Left ventricle myocardium inferior (tissue), 1 donor: ENCODE measurements at places on chromosomes 1 and 21. TPM values are rescaled to one million over a fixed set of nuclear protein-coding genes. Genes with fewer than 3 reads are reported as not detected.
A peak's percentile ranks its signal among the peaks of the same experiment; 100 is the strongest.

Gene SLC6A9
- total RNA-seq: 1.2 TPM

Gene RCSD1
- 42.7 TPM for total RNA-seq

Gene CASQ1
- 39.2 TPM for total RNA-seq

Gene S100A7A
- total RNA-seq: not detected

Gene TDRD5
- total RNA-seq: not detected

Gene CZIB
- total RNA-seq: 61.1 TPM

Gene ASAP3
- total RNA-seq: 44.4 TPM

Gene ERG
- total RNA-seq: 17.3 TPM

Gene ADGRB2
- total RNA-seq: 12.1 TPM

DNA sequence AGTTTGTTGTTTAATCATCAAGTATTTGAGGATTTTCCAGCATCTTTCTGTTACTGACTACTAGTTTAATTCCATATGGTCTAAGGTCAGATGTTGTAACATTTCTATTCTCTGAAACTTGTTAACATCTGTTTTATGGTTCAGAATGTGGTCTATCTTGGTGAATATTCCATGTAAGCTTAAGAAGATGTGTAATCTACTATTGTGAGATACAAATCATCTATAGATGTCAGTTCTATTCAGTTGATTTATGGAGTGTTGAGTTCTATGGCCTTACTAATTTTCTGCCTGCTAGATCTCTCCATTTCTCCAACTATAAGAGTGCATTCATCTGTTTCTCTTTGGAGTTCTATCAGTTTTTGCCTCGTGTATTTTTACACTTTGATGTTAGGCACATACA lies 31.5 kb downstream of the WARS2 start:
- DNase-seq: no peak

GRCh38 chr1:51240084-51240483 lies 4.0 kb downstream of the RNF11 start:
- DNase-seq: no peak

GRCh38 chr1:207302618-207303393 lies 18.7 kb upstream of the CD55 start:
- DNase-seq: no peak

GRCh38 chr1:181318858-181319235 lies 164.5 kb upstream of the CACNA1E start:
- no peak for DNase-seq

- DNase-seq: no peak
Measured at GRCh38 chr1:4770713-4771112, 116.3 kb downstream of the AJAP1 start.

DNA sequence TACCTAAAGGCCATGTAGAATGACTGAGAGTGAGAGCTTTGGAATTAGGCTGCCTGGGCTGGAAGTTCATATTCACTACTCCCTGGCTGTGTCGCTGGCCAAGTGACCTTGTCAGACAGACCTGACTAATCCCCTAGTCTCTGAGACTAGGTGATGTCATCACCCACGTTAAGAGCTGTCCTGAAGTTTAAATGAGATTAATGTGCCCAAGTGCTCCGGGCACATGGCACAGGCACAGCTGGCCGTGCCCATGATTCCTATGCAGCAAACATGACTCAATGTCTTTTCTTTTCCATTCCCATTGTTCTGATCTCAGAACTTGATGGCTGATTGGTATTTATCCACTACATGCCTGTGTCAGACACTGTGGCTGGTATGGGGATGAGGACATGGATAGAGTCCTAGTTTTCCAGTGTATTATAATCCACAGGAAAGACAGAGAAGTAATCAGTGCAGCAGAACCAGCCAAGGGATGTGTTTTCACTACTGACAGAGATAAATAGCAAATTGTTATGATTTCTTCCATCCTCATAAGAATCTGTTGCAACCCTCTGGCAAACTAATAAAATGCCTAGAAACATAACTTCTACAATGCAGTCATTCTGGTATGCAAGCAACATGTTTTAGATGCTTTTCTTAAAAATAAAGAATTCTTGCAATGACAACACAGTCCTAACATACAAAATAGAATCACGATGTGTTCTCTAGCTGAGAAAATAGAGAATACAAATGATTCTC lies 180.9 kb downstream of the PCP4 start:
- DNase-seq: no peak

DNA sequence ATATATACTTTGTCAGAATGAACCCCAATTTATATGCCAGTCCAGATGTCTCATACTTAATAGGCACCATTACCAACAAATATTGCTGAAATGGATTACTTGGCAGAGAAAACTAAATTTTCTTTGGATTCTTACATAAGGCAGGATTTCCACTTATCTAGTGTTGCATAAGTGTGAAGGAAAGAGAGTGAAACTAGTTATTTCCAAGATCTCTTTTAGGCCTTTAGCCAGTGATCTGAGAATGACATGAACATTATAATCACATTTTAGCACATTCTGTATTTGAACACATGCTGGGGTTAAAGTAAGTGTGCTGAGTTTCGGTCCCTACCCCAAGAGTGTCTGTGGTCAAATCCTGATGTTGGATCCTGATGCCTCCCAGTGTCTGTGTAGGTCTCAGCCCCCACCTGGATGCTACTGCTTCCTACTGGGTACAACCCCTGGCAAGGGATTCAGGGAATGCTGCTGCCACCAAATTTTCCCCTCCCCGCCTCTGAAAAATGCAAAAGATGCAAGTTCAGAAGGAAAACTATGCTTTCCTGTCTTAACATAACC lies 11.2 kb downstream of the DDAH1 start:
- DNase-seq: no peak

GRCh38 chr1:24294228-24294672 lies 24.9 kb upstream of the GRHL3 start:
- DNase-seq: no peak

DNA sequence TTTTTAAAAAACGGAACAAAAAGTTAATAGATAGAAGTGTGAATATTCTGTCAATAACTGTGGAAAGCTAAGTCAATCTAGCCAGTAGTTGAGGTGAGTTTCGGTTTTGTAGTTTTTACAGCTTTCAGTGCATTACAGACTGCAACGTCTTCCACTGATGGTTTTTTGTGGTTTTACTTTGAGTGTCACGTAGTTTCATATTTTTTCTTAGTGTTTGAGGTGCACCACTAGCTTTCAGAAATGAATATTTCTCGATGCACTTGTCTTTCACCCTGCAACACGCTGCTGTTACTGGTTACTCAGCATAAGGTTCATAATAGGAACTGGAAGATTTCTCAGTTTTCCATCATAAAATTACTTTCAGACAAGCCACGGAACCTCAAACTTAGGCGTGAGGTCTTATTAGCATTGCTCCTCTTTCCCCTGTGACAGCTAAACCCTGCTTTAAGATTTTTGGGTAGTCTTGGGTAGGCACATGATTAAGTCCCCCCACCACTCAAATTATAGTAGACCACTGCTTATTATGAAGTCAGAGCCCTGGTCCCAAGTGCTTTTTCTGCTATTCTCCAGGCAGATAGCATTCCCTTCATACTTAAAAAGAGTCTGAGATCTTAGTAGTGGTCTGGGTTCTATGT lies 1412.7 kb downstream of the KCNT2 start:
- DNase-seq: no peak

GRCh38 chr1:13556224-13556764 lies 27.3 kb upstream of the PDPN start:
- no peak for DNase-seq

- peak; percentile 96 for DNase-seq
Measured at GRCh38 chr1:155273343-155274245, at the start of gene CLK2. Gene CLK2 (minus strand): TSS chr1:155273504. CDS start chr1:155270977, 2,527 bp downstream.

GRCh38 chr1:83909687-83910086 lies 89.2 kb downstream of the TTLL7 start:
- DNase-seq: no peak

GRCh38 chr1:235307158-235308124 lies 20.5 kb downstream of the ARID4B start:
- no peak for DNase-seq

- DNase-seq: no peak
Measured at GRCh38 chr1:202170726-202171125, 10.3 kb upstream of the PTPN7 start.

DNA sequence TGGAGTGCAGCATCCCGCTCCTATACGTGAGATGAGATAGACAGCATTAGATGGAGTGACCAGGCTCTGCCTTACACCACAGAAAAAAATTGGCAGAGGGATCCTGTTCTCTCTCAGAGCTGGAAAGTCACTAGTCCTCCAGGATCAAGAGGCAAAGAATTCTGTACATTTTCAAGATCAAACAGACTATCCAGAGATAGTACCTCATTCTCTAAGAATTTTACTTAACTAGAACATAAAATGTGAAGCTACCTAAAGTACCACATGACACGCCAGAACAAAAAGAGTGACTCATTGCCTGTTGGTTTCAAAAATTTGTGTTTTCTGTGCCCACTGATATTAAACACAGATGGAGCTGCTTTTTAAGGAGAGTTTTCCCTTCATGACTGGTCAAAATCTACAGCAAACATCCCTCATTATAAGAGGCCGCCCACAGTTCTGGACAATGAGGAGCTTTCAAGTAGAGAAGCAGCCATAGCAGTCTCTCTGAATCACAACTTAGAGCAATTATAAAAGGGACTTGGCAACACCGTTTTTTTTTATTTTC lies 32.3 kb downstream of the CD160 start:
- no peak for DNase-seq

- DNase-seq: no peak
Measured at GRCh38 chr1:178607718-178608408, 95.0 kb downstream of the TEX35 start.

DNA sequence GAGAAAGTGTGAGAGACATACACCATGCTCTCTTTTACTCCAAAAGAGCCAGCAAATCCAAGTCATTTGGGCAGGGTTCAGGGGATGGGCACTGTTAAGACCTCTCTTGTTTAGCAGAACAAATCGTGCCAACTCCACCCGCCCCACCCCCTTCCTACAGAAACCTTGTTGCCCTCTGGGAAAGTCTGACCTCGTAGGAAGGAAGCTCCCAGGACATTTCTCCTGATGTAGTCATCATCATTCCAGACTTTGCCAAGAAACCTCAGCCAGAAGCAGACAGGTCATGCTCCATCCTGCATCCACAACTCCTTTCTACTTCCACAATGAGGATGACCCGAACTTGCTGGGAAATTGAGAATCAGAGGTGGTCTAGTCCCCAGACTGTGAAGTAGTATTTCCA lies 57.7 kb downstream of the UBE2T start:
- DNase-seq: no peak

GRCh38 chr1:230315099-230315498 lies 111.0 kb downstream of the PGBD5 start:
- DNase-seq: no peak
